ENCODE measurements at places on chromosomes 6 and 20.

- DNase-seq: no peak
Observed at GRCh38 chr6:63554782-63555181, 17.5 kb upstream of the LOC128125822 start.

DNA sequence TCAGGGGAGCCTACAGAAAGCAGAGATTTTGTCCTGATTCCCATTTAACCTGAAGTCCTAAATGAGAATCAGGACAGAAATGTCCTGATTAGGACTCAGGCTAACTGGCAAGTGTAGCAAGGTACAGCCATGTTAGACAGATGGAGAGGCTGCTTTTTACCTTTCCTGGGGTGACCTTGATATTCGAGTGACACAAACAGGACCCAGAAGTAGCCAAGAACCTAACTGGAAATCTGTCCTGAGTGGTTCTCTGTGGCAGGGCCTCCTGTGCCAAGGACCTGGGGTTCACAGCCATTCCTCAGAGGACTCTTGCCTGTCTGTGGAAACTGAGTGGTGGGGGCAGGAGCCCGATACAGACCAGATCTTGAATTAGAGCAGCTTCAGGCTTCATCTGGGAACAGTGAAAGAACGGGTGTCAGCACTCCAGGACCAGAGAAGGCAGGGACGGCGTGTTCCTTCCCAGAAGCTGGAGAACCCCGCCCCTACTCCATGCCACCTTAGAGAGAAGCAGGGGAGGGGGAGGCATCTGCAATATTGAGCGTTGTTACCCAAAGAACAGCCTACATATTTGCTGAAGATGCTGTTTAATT is 4.3 kb upstream of the FUCA2 start:
- DNase-seq: no peak

DNA sequence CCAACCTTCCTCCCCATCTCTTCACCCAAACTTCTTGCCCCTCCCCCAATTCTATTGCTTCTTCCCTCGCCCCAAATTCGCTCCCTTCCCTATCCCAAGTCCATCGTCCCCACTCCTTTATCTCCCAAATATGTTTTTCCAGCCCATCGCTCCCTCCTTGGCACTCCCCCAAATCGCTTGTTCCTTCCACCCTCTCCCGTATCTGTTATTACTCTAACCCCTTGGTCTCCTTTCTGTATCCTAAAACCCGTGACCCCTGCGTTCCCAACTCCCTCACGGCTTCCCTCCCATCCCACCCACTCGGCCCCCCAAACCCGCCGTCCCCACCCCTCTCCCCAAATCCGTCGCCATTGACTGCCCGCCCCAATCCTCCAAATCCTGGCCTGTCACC is 584 bp downstream of the MTCH1 start:
- DNase-seq: no peak

DNA sequence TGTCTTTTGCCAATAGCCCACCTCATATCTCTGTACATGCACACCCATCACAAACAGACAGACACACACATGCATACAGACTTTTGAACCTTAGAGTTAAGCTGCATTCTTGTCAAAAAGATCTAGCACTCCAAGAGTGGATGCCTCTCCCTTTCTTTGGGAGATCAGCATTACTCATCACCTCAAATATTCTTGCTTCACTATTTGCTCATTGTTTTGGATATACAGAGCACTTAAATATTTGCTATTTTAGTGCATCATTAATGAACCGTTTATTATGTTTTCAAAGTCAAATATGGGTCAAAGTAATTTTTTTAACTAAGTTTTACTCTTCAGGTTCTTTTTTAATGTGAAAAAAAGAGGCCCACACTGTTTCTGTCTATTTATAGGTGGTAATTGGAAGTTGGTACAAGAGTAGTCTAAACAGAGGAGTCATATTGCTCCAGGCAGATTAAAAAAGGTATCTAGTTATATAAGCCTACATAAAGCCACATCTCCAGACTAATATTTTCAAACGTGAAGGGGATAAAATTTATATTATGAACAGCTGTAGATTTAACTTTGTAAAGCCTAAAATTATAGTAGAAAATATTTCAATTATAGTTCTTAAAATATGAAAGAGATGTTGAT is 102.6 kb downstream of the FLRT3 start:
- no peak for DNase-seq

- DNase-seq: no peak
Observed at GRCh38 chr6:36714511-36714910, 16.9 kb downstream of the RAB44 start.

- DNase-seq: no peak
Observed at GRCh38 chr6:37550191-37550831, 50.6 kb upstream of the CCDC167 start.

DNA sequence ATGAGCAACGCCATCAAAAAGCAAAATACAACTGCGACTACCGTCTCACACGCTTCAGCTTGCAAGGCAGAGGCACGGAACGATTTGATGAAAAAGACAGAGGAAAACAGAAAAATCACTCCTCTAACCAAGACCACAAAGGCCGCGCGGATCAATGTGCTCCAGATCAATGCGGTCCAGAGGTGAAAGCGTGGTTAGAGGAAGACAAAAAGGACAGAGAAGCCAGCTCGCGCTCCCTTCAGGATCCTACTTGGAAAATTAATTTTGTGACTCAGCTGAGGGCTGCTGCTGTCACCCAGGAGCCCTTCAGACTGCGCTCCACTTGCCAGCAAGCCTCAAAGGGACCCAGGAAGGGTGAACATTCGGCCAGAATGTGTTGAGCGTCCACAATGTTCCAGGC is 140.2 kb upstream of the RPS6KA2 start:
- DNase-seq: no peak

DNA sequence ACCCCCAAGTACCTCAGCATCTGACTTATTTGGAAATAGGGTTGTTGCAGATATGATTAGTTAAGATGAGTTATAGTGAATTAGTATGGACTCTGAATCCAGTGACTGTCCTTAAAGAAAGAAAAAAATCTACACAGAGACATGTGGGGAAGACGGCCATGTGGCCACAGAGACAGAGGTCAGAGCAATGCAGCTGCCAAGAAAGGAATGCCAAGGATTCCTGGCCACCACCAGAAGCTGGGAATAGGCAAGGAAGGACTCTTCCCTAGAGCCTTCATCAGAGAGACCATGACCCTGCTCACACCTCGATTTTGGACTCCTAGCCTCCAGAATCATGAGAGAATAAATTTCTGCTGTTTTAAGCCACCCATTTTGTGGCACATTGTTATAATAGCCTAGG is 81.8 kb downstream of the FYN start:
- DNase-seq: no peak

GRCh38 chr20:3420211-3420707 is 12.8 kb upstream of the DNAAF9 start:
- DNase-seq: peak; percentile 98

DNA sequence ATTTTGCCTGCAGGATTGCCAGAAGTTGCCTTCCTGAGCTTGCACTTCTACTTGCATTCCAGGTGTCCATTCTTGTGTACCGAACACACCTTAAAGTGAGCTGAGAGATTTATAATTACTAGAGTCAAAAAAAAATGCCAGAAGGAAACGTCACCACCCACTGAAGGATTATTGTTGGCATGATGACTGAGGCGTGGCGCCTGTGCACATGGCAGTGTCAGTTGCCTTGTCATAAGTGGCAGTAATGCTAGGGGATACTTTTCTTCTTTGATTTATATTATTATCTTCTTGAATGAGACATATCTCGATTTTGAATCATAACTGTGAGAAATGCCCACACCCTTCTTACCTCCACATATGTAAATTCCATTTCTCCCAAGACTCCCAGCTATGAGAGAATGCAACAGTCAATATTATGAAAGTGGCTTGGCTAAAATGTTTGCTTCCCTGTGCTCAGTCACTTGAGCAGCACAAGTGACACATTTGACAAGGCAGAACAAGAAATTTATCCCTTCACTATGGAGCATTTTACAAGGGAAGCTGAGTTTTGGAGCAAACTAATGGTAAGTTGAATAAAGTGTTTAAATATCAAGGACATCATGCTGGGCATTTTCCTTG is 149.5 kb upstream of the SASH1 start:
- no peak for DNase-seq

GRCh38 chr20:54293526-54293925 is 85.6 kb downstream of the PFDN4 start:
- no peak for DNase-seq

- peak; percentile 61 for DNase-seq
Observed at GRCh38 chr6:147157930-147158329, 46.3 kb upstream of the STXBP5 start.

DNA sequence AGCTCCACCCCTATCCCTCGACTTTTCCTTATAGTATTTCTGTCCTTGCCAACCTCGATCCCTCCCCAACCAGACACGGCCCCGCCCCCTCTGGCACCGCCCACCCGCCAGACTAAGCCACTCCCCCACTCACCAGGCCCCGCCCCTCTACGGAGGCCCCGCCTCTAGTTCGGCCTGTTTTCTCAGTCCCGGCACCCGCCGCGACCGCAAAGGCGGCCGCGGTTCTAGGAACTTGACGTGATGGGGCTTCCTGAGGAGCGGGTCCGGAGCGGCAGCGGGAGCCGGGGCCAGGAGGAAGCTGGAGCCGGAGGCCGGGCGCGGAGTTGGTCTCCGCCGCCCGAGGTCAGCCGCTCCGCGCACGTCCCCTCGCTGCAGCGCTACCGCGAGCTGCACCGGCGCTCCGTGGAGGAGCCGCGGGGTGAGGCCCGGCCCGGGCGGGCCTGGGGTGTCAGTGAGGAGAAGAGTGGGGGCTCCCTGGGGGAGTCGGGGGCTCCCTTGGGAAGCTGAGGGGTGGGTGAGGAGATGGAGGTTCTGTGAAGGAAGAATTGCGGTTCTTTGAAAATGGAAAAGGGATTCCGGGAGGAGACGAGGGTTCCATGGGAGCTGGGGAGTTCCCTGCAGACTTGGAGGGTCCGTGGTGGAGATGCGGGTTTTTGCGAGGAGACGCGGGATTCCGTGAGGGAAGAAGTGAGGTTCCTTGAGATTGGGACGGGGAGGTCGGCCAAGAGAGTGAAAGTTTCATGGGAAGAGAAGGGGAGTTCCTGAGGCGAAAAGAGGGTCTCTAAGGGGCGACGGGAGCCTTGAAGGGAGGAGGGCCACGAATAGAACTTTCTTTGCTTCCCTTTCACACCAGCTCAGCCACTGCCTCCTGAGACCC is at the start of gene ACSS2:
ACSS2 (plus strand) TSS at position 207 of the 877 bp plus-strand sequence; CDS start at position 241, 34 bp downstream.
- DNase-seq: no peak

DNA sequence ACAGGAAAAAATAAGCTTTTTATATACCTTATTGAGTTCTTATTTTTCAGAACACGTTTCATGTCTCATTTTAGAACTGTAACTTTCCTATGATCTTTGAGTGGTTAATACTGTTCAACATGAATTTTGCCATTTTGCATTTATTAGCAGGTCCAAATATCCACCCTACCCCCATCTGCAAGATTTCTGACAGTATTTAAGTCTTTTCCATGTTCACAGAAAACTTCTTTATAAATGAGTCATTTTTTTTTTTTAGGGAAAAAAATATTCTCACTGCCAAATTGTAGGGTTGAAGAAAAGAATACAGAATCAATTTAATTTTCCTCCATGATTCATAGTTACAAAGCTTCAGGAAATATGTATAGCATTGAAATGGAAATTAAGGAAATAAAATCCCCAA is 101.8 kb downstream of the COL21A1 start:
- DNase-seq: no peak

DNA sequence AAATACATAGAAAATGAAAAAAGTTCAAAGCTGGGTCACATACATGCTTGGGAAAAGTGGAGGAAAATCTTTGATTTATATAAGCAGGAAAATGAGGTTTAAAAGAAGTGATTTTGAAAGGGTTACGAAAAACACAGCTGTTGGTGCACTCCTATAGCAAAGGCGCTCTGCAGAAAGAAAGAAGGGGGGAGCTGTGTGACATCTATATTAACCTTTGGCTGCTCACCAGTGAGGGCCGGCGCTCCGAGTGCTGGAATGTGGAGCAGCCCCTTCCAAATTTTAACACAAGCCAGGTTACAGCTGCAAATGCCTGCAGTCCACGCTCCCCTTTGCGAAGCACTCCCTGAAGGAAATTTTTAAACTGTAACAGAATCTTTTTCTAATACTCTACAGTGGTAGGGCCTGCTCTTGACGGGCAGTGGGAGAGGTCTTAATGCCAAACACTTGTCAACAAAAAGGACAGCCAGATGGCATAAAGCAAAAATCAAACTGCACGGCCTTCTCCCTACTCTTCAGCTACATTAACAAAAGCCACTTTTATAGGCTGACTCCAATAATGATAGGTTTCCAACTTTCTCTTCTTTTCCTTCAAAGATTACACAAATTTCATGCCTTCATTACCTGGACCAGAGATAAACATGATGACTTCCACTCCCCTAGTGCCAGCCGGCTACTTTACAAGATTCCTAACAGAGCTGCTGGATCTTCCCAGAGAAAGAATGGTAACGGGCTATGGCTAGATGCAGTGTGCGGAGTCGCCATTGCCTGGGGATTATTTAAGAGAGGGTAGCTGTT is 4.8 kb downstream of the BMP7 start:
- DNase-seq: no peak

- no peak for DNase-seq
Observed at GRCh38 chr6:46323312-46323965, 152.7 kb upstream of the ENPP5 start.

DNA sequence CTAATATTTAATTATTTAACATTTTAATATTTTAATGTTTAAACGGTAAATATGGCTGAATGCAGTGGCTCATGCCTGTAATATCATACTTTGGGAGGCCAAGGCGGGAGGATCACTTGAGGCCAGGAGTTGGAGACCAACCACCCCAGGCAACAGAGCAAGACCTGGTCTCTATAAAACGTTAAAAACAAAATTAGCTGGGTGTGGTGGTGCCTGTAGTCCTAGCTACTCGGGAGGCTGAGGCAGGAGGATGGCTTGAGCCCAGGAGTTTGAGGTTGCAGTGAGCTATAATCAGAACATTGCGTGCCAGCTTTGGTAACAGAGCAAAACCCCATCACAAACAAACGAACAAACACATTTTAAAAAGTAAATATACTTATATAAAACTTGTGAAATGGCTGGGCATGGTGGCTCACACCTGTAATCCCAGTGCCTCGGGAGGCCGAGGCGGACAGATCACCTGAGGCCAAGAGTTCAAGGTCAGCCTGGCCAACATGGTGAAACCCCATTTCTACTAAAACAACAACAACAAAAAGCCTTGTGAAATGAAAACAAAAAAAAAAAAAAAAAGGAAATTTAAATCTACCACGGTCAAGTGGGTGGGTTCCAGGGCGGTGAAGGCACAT is 8.2 kb downstream of the SRXN1 start:
- no peak for DNase-seq

GRCh38 chr6:117548797-117549301 is 53.5 kb downstream of the GOPC start:
- DNase-seq: no peak

DNA sequence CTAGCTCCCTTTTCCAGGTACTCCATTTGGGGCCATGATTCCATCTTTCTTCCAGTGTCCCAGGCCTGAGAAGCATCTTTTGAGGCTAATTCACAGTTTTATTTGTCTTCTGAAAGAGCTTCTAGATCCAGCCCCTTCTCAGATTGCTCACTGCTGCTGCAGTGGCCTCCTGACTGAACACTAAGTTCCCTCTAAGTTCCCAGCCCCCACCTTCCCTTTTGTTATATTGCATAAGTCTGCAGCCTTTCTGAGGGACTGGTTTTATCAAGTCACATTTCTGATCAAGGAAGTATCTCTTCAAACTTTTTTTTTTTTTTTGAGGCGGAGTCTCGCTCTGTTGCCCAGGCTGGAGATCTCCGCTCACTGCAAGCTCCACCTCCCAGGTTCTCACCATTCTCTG is 10.7 kb downstream of the MAPRE1 start:
- DNase-seq: peak; percentile 80
